ENCODE measurements at places on chromosomes 5 and 9.

GRCh38 chr5:31186672-31187267 lies 6.7 kb upstream of the CDH6 start:
- no peak for DNase-seq

GRCh38 chr5:50965654-50966375 lies 299.4 kb downstream of the PARP8 start:
- DNase-seq: no peak

- DNase-seq: peak; percentile 41
Observed at GRCh38 chr9:90012949-90013348, 408.1 kb downstream of the GADD45G start.

- DNase-seq: no peak
Observed at GRCh38 chr9:77999231-77999631, 32.4 kb downstream of the GNAQ start.

DNA sequence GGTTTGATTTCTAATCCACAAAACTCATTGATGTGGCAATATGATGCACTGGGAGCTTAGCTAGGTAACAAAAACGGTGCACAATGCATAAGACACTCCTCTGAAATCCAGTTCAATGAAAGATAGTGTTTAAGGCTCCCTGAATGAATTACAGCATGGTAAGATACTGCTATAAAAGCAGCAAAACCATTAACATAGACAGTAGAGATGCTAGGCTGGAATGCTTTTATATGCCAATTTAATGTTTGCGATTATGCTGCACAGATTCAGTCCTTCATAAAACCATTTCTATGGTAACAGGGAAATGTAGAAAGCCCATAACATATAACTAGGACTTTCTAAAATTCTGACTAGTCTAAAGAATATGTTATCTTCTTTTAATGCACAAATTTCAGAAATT lies 180.8 kb upstream of the NUDT12 start:
- DNase-seq: no peak

DNA sequence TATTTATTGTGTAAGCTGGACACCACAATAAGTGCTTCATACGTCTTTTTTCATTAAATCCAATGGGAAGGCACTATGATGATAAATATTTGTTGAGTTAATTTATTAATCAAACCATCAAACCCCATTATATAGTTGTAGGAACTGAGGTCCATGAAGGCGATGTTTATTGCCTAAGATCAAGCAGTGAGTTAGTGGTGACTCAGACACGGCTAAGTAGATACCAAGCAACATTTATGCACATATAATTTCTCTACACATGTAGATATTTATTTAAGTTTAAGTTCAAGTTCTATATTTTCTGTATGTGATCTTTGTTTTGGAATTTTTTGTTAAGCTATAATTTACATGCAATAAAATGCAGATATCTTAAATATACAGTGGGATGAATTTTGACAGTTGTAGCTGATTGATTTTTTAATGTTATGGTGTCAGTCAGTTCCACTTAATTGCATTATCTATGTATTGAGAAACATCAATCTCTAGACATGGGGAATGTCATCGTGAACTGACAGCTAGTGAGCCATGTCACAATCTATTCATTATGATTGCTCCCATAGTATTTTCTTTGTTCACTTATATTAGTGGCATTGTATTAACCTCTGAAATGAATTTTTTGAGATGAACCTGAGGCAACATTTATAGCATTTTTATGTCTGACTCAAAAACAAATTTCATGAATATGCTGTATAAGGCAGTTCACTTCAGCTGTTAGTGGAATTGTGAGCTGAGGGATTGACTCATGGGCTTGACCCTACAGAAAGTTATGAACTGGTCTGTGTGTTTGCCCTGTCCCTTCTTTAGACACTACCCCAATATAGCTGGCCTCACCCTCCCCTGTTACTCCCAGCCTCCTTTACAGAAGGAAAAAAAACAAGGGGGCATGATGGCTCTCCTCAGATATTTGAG lies 11.9 kb upstream of the GARNL3 start:
- DNase-seq: no peak

- DNase-seq: no peak
Observed at GRCh38 chr9:2765250-2765880, 48.1 kb downstream of the KCNV2 start.

DNA sequence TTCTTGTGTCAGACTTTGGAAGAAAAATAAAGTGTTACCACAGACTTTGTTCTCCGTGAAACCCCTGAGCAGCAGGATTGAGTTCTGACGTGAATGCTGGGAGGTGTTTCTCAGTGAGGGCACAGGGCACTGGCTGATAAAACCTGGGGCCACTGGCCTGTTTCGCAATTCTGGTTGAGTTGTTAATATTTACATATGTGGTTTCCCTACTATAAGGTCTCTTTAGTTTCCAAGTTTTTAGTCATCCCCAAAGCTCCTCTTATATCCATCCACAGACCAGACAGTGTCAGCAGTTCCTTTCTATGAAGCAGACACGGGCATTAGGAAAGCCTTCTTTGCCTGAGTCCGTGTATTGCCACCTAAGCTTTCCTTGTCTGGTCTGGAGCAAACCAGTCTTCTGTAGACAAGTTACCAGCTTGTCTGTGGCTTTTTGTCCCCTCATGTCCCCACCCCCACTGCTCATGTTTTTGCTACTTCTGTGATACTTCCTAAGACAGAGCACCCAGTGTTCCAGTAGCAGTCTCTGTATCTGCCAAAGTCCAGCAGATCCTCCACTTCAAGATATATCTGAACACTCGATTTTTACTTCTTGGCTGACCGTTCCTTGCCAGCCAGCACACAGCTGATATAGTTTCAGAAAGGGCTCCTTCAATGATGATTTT lies 42.0 kb downstream of the ACO1 start:
- peak; percentile 73 for DNase-seq

- DNase-seq: no peak
Observed at GRCh38 chr5:115396081-115396480, 99.6 kb upstream of the CCDC112 start.

DNA sequence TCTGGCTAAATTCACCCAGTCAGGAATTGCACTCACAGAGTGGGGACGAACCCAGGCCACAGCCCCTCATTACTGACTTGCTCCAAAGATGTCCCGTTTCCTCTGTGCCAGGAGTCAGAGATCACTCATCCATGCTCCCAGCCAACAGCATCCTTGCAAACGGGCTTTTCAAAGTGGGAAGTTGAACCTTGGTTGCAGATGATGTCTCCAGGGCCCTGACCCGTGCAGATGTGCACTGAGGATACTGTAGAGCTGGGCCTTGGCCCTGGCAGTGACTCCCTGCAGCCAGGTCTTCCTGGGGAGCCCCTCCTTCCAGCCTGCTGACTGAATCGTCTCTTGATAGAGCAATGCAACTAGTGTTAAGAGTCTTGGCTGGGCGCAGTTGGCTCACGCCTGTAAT lies 22.3 kb downstream of the TCF7 start:
- DNase-seq: no peak

DNA sequence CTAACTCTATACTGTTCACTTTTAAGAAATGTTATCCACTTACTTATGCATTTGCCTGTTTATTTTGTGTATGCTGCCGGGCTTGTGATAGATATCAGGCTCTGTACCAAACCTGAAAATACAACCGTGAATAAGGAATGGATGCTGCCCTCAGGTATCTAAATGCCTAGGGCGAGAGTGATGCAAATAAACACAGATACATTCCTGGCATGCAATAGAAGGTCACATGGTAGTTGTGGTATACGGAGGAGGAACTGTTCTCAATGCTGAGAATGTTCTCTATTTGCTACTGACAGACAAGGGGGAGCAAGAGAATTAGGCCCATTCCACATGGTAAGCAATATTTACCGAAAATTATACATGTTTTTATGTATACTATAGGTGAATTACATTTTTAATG lies 227.8 kb downstream of the ICE1 start:
- no peak for DNase-seq

DNA sequence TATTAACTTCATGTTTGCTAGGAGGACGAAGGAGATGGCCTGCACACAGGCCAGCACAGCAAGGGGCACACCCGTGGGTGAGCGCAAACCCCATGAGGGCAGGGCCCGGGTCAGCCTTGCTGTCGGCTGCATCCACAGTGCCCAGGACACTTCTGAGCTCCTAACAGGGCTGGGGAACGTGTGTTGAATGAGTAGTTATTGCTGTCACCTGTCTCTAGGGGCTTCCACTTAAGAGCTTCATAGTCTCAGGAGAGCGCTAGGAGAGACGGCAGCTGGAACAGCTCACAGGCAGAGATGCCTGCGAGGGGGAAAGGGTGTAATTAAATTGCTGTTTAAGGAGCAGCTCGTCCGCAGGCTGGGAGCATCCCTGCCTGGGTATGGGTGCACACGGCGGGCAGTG lies 91.4 kb upstream of the NEURL1B start:
- no peak for DNase-seq

GRCh38 chr9:92664394-92665152 lies 5.4 kb downstream of the IPPK start:
- DNase-seq: no peak

- DNase-seq: no peak
Observed at GRCh38 chr9:78618735-78619134, 321.8 kb downstream of the PSAT1 start.

GRCh38 chr5:128649192-128649591 lies 111.1 kb upstream of the FBN2 start:
- no peak for DNase-seq

DNA sequence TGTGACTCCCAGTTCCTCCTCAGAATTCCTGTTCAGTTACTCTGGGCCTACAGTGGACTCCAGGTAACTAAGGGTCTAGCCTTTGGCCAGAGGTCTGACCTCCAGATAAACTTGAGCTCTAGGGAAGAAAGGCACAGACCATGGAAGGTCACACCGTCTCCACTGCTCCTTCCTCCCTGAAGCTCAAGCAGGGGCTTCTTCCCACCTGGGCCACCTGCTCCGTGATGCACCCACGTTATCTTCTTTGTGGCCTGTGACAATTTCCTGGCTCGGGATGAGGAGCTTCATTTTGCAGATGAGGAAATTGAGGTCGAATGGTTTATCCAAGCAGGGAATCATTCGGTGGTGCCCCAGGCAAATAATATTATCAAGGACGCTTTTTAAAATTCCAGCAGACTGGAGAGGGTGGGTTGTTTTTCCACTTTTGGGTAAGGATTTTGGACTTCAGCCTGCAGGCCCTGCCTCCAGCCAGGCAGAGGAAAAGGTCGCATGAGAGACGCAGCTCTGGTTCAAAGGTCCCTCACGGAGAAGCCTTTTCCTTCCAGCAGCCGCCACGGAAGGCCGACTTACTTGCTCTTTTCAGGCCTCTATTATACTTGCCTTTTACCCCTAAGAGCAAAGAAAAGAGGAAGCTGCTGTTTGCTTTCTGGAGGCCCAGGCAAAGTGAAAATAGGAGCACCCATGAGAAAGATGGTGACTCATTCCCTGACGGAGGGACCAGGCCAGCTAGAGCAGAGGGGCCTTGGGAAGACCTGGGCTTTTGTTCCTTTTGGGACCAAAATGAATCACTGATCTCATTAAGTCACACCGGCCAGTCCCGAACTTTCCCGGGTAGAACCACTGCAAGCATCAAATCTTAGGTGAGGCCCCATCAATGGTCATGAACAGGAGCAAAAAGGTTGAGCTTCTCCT lies 22.8 kb upstream of the DUSP1 start:
- no peak for DNase-seq

DNA sequence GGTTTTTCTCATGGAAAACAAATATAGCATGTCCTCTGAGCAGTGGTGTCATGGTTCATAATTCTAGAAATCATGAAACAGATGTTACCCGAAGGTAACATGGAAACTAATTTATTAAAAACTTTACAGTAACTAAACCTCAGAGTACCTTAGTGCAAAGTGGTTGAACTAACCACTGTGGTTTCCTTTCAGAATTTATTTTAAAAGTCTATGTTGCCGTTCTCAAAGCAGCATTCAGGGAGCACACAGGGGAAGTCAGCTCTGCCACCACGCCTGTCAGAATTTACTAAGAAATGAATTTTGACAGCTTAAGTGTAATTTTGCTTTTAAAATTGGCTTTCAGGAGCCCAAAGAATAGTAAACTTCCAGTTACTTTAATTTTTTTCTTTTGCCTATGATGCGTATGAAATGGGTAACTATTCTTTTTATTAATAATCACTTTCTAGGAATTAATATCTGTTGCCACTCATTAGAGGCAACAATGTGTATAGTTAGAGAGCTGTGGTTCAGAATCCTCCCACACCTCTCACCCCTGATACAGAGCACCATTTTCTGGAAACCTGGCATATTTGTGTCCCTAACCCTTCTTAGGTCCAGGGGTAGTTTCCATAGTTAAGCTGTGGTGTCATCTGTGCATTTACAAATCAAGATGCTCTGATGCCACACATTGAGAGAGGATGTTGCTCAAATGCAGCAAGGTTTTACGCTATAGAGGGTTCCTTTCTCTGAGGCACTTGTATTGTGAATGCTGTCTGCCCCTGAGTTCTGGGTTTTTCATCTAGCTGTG lies 202.6 kb downstream of the ZSWIM6 start:
- no peak for DNase-seq

GRCh38 chr5:77770293-77771005 lies 5.7 kb downstream of the TBCA start:
- no peak for DNase-seq

- no peak for DNase-seq
Observed at GRCh38 chr5:38023799-38024198, 184.0 kb upstream of the GDNF start.

DNA sequence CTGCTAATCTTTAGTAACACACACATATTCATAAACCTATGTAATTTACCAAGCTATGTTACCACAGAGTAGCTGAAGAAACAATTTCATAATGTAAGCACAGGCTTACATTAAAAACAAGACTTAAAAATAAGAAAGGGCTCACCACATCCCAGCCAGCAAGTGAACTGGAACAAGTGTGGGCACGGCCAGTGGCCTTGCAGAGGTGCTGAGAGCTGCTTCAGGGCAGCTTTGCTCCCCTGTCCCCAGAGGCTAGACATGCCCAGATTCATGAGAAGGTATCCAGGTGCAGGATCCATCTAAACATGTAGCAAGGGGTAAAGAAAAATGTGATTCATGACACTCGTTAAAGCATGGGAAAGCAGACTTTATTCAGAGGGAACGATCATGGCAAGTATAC lies 62.0 kb upstream of the CKS2 start:
- DNase-seq: no peak

DNA sequence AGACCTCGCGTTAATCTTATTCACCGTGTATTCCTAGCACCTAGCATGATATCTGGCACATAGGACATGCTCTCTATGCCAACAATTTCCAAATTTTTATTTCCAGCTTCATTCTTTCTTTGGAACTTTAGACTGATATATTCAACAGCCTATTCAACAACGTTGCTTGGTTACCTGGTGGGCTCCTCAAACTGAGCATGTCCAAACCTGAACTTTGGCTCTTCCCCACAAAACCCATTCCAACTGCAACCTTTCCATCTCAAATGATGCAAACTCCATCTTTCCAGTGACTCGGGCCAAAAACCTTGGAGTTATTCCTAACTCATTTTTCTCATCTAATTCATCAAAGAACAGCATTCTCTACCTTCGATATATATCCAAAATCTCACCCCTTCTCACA lies 525.2 kb downstream of the AGTPBP1 start:
- DNase-seq: no peak

- no peak for DNase-seq
Observed at GRCh38 chr5:125236981-125237380, 490.5 kb upstream of the ZNF608 start.

Data from pancreas (tissue), 10 donors.